ENCODE measurements at places on chromosomes 12 and 14.

GRCh38 chr14:99384450-99385417 is 95.9 kb downstream of the SETD3 start:
- DNase-seq: no peak

GRCh38 chr14:58629281-58629680 is 8.5 kb upstream of the DACT1 start:
- no peak for DNase-seq

- no peak for DNase-seq
Observed at GRCh38 chr12:115070313-115070712, 386.3 kb upstream of the TBX3 start.

- DNase-seq: no peak
Observed at GRCh38 chr12:19683178-19683927, 244.1 kb downstream of the AEBP2 start.

GRCh38 chr12:991350-992333 is 619 bp downstream of the ERC1 start:
- no peak for DNase-seq

GRCh38 chr14:32375663-32376062 is 46.6 kb downstream of the AKAP6 start:
- DNase-seq: no peak

DNA sequence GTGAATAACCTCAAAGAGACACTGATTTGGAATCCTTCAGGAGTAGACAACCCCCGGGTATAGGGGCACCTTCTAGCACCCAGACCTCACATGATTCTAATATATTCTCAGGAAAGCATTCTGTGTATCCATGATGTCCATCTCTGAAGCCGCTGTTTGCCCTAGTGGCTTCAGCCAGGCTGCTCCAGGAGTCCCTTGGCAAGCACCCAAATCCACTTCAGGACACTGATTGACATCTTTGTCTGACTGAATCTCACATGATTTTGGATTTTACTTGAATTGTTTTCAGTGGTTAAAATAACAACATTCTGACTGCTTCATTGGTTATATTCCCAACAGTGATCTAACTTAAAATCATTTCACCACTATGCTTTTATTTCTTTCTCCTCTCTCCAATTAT is 390.5 kb upstream of the CLEC14A start:
- DNase-seq: no peak

DNA sequence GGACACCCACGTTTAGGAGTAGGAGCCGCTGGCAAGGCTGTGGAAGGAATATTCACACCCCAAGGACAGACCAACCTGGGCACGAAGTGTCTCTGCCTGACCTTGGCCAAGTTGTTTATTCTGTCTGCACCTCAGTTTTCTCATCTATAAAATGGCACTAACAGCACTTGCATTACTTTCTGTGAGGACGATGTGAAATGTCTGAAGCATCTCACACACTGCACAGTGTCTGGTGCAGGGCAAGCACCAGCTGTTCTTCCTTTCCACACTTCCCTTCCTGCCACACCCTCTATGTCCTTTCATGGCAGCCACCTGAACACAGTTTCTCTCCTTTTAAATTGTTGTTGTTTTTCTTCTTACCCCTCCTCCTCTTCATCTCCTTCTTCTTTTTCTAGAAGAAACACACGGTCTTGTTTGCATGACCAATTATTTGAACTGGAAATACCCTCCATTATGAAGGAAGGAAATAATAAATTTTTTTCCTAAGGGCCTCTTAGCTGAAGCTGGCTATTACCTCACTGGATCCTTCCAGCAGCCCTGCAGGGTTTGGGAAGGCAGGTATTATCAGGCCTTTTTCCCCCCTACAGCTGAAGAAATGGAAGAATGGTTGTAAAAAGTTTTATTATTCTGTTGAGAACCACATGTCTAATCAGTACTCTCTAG is 42.9 kb upstream of the ATP23 start:
- DNase-seq: no peak

DNA sequence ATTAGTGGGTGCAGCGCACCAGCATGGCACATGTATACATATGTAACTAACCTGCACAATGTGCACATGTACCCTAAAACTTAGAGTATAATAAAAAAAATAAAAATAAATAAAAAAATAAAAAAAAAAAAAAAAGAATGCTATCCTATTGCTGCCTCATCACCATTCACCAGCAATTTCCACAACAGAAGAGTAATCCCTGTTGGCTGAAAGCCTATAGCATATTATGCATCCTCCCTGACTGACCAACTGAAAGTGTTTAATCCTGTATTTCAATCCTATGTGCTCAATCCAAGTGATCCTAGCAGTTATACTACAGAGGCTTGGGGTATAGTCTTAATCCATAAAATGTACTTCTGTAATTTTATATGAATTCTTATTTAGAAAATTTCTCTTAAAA is 18.5 kb downstream of the DICER1 start:
- DNase-seq: no peak

DNA sequence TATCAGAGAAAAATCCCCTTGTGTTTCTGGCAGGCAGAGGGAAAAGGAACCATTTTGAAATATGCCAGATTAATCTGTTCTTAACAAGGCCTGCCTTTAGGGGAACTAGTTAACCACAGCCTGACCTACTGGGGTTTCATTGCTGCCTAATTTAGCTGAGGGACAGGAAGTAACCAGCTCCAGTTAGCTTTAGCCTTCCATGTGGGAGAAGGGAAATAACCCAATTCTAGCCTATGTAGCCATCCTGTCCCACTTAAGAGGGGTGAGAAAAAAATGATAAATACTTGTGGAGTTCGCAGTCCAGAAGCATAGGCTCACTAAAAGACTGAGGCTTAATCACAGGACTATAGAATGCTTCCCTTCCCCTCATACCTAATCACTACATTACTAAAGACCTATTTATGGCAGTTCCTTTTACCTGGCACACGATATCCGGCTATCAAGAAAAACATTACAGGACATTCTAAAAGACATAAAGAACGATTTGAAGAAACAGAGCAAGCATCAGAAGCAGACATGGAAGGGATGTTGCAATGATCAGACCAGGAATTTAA is 22.8 kb downstream of the COX8C start:
- DNase-seq: no peak

- no peak for DNase-seq
Observed at GRCh38 chr14:56996721-56997399, 186.6 kb upstream of the OTX2 start.

DNA sequence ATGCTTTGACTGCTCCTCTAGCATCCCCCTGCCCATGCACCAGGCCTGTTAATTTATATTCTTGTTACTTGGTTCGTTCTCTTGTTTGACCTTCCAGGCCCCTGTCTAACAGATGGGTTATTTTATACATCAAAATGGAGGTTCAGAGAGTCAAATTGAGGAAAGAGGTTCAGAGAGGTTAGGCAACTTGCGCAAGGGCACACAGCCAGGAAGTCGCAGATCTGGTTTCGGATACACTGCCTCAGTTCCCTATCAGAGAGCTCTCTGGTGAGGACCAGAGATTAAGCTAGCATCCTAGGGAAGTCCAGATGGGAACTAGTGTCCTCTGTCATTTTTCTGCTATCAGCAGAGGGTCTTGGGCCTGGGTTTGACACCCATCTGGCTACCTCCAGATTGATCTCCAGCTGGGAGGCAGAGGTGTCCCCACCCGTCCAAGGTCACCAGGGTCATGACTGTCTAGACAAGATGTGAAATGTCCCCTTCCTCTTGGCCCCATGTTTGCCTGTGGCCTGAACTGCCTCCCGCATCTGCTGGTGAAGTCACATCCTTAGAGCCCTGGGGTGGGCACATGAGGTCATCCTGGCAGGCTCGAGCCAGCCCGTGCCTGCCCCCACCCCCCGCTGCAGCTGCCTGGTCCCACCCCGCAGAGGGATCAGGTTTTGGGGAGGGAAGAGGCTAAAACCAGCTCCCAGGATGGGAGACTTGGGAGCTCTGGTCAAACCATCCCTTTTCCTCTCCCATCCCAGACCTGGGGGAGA is 84.3 kb upstream of the NCOR2 start:
- no peak for DNase-seq

GRCh38 chr12:122928404-122929147 is 32.7 kb upstream of the VPS37B start:
- no peak for DNase-seq

DNA sequence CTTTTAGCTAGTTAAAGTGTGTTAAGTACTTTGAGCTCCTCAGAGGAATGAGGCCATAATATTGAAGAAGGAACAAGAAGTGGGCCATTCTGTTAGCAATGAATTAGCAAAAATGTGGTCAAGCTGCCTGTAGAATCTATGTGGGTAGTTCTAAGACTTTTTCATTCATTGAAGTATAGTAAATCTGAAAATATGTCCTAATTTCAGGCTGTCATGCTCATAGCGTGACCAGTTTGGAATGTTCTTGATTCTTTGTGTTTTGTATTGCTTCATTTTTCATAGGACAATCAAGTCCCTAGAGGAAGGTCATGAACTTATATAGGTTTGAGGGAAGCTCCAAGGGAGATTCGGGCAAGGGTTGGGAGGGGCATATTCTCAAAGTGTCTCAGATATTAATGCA is 11.4 kb downstream of the ATP23 start:
- no peak for DNase-seq

DNA sequence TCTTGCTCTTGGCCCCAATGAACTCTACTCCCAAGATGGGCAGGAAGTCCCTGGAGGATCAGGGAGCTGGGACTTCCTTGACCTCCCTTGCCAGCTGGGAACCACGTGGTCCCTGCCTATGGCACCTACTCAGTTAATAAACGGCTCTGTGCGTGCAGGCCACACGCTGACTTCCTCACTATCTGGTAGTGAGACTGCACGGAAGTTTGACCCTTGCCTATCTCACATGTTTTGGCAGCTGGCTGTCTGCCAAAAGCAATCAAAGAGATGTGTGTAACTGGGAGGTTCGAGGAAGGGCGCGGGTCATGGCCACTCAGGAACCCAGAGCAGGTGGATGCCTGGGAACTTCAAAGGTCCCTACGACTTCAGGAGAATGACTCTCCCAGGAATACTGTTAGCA is 57.9 kb downstream of the RFLNA start:
- no peak for DNase-seq

- DNase-seq: no peak
Observed at GRCh38 chr12:91441993-91442952, 259.7 kb upstream of the DCN start.

DNA sequence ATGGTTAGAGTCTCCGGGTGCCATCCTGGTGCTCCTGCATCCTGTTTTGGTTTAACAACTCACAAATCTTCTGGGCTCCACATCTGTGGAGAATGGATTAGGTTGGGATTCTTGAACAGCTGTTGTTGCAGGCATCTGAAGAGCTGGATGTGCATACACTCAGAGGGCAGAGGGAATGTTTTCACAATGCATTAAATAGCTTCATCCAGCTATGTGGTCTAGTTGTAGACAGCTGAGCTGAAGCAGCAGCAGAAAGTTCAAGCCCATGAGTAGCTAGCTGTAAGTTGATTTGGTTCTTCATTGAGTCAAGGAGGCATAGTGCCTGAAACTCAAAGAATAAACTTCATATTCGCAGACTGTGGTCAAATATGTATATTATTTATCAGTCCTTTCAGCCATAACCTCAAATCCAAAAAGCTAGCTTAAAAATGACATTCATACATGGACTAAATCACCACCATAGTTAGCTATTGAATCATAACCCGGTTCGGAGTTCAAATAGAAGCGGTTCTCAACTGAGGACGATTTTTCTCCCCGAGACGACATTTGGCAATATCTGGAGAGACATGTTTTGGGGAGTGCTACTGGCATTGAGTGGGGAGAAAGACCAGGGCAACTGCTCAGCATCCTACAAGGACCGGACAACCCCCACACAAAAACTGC is 858 bp upstream of the ANKRD13A start:
- DNase-seq: no peak

GRCh38 chr12:103640831-103641230 is 53.8 kb downstream of the STAB2 start:
- DNase-seq: no peak

- no peak for DNase-seq
Observed at GRCh38 chr14:62084020-62084419, 321.8 kb downstream of the SNAPC1 start.

DNA sequence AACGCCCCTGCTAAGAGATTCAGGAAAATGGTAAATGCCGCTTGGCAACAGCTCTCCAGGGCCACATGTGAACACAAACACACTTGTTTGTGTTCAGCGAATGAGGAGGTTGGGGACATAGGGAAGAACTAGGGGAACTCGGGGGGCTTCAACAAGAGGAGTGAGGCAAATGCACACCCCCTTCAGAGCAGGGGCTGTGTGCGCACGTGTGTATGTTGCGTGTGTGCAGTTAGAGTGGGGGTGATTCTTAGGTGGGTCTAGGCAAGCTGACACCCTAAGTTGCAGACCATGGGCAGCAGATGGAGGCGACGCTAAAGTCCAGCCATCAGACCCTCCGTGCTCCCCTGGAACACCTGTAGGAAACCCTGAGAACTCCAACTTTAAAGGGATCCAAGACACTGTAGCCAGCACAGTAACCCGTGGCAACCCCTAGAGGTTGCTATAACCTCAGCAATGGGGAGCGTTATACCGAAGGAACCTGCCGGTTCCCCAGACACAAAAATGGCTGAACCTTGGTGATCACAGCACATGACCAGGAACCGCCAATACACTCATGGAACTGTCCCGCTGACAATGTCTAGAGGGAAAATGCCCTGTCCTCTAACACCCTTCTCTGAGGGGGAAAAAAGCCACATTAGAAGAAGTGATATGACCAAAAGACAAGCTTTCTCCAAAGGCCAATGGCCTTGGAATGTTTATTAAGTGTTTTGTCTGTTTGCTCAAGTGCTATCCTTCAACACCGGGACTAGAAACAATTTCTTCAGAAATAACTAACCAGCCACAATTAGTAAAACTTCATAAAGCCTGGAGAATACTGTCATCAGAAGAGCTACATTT is 86.5 kb upstream of the CEP83 start:
- no peak for DNase-seq

- DNase-seq: no peak
Observed at GRCh38 chr14:93219103-93219726, 12.2 kb downstream of the UBR7 start.

GRCh38 chr12:25681580-25681979 is 128.5 kb upstream of the LMNTD1 start:
- no peak for DNase-seq

Data from activated CD8-positive, alpha-beta memory T cell treated with anti-CD3 and anti-CD28 coated beads for 1 hour (primary cell).